Fibroblast of the conjunctiva (primary cell): ENCODE measurements at places on chromosomes 1 and 21.

DNA sequence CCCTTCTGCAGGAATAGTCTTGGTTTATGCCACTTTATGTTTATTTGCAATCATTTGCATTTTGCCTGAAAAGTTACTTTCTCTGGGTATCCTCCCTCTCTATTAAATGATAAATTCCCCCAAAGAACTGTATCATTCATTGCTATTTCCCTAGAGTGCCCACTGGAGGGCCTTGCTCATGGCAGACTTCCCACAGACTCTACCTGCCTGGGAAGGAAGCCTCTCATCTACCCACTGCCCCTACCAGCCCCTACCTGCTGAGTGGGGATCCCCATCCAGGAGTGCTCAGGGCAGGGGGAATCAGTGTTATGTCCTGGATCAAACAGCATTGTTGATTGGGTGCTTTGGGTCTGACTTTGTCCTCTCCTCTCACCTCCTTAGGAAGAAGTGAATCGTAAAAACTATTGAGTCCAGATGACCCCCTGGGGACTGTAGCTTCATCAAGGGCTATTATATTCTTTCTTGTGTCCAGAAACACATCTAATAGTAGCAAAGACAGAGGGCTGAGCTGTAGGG lies 6.8 kb upstream of the LRRN2 start:
- DNase-seq = no peak

- no peak for DNase-seq
These were observed 741 bp downstream of the DUSP10 start for GRCh38 chr1:221740993-221741702.

DNA sequence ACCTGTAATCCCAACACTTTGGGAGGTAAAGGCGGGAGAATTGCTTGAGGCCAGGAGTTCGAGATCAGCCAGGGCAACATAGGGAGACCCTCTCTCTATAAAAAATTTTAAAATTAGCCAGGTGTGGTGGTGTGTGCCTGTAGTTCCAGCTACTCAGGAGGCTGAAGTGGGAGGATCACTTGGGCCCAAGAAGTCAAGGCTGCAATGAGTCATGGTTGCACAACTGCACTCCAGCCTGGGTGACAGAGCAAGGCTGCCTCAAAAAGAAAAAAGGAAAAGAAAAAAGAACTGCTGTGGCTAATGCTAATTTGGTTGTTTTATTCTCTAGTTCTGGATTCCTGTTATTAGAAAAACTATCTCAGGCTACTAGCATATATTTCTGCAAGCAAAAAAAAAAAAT lies 29.8 kb downstream of the DBT start:
- no peak for DNase-seq

GRCh38 chr21:14559102-14559501 lies 13.0 kb upstream of the SAMSN1 start:
- DNase-seq = no peak

GRCh38 chr1:24659993-24660665 lies 17.0 kb downstream of the SRRM1 start:
- no peak for DNase-seq

DNA sequence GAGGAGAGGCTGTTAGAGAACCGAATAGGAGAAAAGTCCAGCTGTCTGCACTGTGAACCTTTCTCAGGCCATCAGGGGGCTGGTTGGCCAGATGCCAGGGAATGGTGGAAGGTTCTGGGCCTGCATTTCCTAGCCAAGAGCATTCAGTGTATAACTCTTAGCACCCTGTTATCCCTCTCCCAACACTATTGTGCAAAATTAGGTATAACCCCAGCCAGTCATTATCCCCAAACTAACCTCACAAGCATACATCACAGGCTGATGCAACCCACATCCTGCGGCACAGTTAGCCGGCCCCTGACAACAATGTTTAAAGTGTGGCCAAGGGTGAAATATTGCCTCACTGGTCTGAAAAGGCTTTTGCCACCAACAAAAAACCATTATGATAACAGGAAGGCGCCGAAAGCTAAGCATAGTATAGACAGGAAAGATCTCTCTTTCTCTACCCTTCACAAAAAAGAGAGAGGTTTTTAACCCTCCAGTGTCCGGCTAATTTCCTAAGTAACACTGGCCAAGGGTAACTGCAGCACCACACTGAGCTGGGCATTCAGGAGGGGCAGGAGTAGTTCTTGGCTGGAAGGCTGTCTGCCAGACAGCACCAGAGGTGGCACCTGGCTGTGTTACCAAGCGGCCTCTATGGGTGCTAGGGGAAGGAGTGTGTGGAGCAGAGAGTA lies 77.3 kb upstream of the BCAR3 start:
- peak; percentile 58 for DNase-seq

DNA sequence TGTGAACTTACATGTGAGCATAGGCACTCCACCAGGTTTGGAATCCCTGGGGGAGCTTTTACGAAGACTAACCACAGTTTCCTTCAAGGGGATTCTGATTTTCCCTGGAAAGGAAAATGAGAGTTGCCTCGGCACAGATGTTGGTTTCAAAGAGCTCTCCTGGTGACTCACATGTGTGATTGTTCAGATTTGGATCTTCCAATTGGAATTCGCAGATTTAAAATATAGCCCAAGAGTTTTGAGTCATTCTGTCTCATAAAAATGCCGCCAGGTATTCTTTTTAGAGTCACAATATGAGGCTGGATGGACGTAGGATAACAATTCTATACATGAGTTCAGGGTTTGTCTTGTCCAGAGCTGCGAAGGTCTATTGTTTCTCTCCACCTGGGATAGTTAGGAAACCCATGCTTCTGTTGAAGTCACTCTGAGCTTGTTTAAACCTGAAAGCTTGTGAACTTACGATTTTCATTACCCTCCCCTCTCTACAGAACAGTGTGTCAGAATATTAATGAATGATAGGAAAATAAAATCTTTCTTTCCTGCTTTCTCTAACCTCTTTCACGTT lies 64.9 kb downstream of the TGFB2 start:
- DNase-seq = no peak

GRCh38 chr1:10122926-10123325 lies 87.4 kb upstream of the KIF1B start:
- no peak for DNase-seq

- DNase-seq = no peak
These were observed 26.8 kb upstream of the RASAL2 start for GRCh38 chr1:178066908-178067614.

DNA sequence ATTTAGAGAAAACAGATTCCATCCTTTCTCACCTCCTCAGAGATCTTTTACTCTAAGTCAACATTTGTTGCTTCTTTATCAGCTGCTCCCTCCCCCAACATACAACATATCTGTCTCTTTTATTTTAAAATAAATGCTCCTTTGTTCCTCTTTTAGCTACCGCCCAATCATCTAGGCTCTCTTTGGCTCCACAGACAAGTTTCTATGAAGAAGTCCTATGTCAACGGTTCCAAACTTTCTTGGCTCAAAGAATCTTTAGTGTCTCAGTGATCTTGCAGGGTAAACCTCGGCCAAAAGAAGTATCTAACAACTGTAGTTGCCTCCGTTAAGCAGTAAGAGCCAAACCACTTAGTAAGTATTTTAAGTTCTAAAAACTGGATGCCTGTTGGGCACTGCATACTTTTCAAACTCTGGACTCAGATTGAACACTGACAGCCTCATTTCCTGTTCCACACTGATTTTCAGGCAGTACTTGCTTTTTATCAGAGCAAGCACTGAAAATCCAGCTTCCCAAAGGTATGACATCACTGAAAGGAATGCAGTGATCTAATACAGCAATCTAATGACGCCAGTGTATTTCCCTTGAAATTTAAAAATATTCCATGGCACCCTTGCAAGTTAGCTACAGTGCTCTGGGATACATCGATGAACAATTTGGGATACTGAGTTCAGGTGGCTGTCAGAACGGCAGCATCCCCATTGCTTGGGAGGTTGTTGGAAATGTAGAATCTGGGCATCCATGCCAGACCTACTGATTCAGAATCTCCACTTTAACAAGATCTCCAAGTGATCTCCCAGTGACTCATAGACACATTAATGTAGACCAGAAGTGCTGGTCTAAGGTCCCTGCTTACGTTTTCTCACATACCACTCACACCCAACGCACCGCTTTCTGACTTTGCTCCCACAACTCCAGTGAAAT lies 26.8 kb downstream of the EGLN1 start:
- peak; percentile 86 for DNase-seq

- no peak for DNase-seq
These were observed 63.9 kb downstream of the SYF2 start for GRCh38 chr1:25168193-25169071.

GRCh38 chr1:78369546-78369945 lies 121.2 kb upstream of the PTGFR start:
- DNase-seq = no peak

GRCh38 chr1:21338573-21339355 lies 48.5 kb upstream of the ECE1 start:
- DNase-seq = peak; percentile 81

DNA sequence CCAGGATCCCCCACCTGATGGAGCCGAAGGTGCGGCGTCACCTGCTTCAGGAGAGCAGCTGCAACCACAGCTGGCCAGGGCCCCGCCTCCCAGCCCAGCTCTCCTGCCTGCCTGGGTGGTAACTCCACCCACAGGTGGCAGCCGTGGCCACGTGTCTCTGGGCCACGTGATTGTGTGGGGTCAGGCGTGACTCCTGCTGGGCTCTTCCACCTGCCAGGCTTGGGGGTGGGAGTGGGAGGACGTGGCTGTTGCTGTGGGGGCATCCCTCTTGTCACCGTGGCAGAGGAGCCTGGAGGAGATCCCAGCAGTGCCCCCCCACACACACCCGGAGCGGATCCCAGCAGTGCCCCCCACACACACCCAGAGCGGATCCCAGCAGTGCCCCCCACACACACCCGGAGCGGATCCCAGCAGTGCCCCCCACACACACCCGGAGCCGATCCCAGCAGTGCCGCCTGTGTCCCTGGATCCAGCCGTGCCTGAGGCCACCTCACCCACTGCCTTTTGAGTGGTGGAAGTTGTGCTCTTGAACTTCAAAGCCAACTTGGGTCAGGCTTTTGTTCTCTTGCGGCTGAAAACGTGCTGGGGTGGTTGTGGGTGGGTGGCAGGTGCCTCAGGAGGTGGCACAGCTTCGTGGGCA lies 32.2 kb downstream of the POFUT2 start:
- DNase-seq = no peak

DNA sequence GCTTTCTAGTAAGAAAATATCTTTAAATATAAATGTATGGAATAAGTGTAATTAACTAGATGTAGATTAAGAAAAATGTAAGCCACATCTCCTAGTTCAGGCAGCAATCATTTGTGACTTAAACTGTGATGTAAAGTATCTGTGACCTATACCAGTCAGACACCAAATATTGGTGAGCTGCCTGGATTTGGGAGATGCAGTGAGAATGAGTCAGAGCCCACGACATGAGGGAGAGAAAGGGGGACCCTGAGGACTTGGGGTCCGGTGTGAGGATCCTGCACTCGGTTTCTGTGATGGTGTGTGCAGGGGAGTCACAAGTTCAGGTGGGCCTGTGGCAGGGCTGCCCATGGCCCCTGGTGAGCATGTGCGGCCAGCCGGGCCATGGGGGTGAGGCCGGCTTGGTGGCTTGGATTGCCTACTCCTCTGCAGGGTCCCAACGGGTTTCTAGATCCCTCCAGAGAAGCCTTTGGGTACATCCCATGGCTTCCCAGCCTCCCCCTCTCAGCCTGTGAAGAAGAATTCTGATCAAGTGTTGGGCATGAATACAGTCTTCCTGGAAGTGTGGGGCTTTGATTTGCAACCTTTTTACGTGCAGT lies 19.0 kb upstream of the ABCG1 start:
- no peak for DNase-seq

- DNase-seq = no peak
These were observed 27.7 kb downstream of the STYXL2 start for GRCh38 chr1:167121375-167122120.

DNA sequence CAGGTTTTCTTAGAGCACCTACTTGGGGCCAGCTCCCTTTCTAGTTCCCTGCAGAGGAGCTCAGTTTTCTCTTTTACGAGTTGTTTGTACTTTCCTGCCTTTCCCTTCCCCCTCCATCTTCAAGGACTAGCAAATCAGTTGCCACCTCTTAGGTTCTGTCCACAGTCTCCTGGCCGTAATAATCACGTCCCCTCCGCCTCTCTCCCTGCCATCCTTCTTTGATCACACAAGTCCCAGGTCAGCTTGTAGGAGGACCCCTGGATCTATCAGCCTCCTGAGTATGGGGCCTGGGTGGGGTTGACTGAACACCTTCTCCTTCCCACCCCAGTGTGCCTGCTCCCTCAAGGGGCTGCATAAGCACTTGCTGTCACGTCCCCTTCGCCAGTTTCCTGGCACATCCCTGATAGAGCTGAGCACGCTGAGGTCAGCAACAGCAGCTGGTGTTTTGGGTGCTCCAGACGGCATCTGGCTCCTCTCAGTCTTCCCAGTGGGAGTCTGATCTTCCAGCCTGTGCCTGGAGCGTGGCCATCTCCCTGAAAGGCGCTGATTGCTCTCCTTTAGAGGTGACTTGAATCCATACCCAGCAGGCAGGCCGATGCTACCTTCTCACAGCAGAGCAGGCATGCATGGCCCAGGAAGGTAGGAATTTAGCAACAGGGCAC lies 216.1 kb upstream of the TMEM51 start:
- no peak for DNase-seq
